ENCODE measurements at places on chromosomes 2 and 18.
A peak's percentile ranks its signal among the peaks of the same experiment; 100 is the strongest.

- no peak for DNase-seq
Measured at GRCh38 chr2:226581661-226582060, 218.0 kb downstream of the IRS1 start.

DNA sequence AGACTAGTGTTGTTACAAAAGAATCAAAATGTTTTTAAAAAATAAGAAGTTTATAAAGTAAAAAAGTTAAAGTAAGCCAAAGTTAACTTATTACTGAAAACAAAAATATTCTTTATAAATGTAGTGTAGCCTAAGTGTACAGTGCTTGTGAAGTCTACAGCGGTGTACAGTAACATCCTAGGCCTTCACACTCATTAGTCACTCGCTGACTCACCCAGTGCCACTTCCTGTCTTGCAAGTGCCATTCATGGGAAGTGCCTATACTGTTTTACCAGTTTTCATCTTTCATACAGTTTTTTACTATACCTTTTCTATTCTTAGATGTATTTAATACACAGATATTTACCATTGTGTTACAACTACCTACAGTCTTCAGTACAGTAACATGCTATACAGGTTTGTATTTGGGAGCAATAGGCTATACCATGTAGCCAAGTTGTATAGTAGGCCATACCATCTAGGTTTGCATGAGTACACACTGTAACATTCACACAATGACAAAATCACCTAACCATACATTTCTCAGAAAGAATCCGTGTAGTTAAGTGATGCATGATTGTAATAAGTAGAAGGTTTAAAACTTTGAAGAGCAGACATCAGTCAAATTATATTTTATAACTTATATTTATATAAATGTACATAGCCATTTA lies 13.4 kb downstream of the SERPINB7 start:
- no peak for DNase-seq

DNA sequence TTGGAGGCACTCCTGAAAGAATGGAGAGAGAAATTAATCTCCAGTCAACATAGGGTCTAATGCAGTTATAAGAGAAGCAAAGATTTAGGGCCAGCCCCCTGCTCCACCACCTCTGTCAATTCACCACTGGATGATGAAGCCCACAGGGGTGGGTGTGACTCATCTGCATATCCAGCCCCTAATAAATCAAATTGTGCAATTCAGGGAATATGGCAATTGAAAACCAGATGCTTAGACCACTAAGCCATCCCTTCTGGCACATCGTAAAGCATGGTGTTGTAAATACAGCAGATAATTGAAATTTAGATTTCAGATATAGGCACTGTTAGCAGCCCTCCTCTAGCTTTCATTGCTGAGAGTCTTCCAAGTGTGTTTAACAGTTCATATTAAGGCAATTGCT lies 541.4 kb downstream of the PARD3B start:
- no peak for DNase-seq

DNA sequence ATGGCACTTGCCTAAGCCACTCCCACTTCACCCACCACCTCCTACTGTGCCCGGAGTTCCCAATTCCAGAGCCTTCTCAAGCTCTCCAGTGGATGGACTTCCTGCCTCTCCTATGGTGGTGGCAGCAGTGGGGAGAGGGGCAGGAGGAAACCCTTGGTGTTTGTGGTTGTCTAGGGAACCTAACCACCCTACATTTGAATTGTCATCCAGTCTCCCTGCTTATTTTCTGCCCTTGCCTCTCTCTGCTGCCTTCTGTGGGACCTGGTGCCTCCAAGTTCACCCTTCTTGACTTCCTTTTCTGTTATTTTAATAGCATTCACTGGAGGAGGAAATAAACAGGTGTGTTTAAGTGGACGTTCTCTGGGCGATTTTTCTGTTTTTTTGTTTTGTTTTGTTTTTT lies 50.0 kb upstream of the HPCAL1 start:
- no peak for DNase-seq

GRCh38 chr2:186427970-186428369 lies 58.1 kb upstream of the ZC3H15 start:
- DNase-seq, result no peak

DNA sequence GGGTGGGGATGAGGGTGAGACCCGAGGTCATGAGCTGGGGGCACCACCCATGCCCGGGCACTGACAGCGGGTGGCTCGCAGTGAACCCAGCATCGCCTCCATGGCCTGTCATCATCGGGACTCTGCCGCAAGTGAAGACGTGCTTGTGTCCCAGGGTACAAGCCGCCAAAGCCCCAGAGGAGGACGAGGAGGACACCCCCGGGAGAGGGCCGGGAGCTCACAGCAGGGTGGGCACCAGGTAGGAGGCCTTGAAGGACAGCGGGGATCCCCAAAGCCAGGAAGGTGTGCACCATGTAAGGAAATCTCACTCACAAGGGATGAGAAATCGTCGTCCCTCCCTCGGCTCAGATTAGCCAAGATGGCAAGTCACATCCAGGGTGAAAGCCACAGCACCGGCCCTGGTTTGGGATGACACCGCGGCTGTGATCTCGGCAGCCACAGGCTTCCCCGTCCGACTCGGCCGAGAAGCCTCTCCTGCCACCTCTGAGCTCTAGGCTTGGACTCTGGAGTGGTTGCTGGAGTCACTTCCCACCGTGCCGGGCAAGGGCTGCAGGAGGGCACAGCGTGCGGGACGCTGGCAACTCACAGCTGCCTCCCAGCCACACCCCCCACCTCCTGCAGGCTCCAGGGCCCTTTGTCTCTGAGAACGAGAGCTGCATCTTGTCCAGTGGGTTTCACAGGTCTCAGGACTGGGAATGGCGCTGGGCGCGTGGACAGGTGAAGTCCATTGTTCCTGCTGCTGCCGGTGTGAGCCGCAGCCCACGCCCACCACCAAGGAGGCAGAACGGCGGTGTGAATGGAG lies 81.6 kb upstream of the CTDP1 start:
- DNase-seq, result no peak

- no peak for DNase-seq
Measured at GRCh38 chr2:190815226-190815625, 65.4 kb upstream of the GLS start.

DNA sequence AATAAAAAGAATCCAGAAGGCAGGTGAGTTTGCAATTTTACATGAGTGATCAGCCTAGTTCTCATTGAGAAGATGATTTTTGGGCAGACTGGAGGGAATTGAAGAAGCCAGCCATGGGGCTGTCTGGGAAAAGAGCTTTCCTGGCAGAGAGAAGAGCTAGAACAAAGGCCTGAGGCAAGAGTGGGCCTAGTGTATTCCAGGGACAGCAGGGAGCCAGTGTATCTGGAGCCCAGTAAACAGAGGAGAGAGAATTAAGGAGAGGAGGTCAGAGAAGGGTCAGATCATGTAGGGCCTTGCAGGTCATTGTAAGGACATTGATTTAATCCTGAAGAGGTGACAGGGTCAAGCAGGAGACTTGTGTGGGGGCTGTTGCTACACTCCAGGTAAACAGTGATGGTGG lies 195.8 kb downstream of the SATB2 start:
- no peak for DNase-seq

DNA sequence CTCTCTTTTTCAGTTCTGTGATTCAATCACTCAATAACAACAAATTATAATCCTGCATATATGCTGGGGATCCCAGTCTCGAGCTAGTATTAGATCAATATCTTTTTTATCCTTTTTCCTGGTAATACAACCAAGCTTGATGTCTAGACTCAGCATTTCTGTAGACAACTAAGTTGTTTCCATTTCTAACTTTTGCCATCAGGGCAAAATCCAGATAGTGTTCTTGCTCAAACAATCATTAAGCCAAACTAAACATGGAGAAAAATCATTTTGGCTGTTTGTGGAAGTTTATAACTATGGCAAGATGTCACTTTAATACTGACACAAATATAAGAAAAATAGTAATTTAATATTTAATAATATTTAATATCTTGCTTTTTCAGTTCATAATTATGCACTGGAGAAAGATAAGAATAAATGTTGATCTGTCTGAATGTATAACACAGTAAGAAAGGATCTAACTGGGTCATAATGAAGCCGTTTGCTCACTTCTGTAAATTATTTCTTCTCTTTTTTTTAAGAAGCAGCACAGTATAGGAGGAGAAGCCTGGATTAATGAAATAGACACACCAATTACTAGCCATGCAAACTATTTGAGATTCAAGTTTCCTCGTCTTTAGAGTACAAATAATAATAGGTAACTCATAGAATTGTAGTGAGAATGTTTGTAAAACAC lies 979.1 kb downstream of the LRP1B start:
- no peak for DNase-seq

DNA sequence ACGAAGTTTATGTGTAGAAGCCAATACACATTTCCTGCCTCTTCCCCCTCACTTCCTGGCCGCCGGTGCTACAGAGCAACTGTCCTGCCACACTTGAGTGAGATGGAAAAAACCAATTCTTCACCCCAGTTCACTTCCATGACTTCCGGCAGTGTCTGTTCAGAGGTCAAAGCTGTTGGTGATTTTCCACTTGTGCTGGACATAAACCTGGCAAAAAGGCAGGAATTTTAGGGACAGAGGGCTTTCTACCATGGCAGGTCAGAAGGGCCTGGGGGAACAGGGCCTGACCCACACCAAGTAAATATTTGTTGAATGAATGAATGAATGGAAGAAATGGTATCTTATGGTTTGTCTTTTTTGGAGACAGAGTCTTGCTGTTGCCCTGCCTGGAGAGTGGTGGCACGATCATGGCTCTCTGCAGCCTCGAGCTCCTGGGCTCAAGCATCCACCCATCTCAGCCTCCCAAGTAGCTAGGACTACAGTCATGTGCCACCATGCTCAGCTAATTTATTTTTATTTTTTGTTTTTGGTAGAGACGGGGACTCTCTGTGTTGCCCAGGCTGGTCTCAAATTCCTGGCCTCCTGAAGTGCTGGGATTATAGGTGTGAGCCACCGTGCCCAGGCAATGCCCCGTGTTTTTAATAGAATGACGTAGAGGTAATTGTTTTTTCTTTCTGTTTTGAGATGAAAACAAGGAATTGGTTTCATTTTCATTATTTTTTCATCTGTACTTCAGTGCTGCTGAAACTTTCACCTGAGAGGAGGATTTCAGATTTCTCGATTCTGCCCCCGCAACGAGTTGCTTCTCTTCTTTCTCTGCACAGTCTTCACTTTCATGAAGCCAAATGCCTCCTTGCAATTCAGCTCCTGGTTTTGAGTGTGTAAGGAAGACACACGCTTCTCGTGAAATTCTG lies 48.0 kb upstream of the LPIN2 start:
- no peak for DNase-seq

DNA sequence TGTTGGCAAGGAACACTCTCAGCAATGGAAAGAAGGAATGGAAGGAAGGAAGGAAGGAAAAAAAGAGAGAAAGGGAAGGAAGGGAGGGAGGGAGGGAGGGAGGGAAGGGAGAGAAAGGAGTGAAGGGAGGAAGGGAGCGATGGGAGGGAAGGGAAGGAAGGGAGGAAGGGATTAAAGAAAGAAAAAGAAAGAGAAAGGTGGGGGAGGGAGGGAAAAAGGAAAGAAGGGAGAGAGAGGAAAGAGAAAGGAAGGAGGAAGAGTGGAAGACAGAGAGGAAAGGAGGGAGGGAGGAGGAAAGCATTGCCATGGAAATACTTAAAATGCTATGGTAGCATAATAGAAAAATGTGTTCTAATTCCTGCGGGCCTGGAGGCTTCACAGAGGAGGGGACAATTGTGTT lies 22.4 kb downstream of the TTR start:
- DNase-seq, result no peak

DNA sequence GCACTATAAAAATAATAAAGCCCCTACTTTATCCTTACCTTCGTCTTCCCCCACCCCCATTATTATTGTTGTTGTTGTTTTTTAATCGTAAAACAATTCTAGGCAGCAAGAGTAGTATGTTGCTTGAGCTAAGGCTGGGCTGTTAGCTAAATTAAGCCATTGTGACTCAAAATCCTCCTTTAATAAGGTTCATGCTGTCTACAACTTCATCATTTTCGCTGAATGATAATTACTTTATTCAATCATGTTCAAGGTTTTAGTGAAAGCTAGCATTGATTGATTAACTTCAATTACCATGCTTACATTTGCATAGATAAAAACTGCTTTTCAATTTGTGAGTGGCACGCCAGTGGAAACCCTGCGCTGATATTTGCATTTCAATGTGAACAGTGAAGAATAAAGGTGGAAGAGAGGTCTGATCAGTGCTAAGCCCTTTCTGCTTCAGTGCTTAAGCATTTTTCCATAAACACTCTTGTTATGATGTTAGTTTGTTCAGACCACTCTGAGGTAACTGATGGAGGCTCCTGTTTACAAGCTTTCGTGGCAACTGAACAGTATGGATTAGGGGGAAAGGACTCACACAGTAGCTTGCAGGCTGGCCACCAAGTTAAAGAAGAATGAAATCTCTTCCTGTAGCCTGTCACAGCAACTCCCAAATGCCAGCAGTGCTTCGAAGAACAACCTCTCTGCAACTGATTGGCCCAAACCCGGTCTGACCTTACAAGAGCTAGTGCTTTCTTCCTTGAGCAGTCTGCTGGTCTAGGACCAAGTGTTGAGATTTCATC lies 156.8 kb downstream of the GPD2 start:
- no peak for DNase-seq

- DNase-seq, result no peak
Measured at GRCh38 chr18:40208958-40209357, 1746.1 kb upstream of the PIK3C3 start.

DNA sequence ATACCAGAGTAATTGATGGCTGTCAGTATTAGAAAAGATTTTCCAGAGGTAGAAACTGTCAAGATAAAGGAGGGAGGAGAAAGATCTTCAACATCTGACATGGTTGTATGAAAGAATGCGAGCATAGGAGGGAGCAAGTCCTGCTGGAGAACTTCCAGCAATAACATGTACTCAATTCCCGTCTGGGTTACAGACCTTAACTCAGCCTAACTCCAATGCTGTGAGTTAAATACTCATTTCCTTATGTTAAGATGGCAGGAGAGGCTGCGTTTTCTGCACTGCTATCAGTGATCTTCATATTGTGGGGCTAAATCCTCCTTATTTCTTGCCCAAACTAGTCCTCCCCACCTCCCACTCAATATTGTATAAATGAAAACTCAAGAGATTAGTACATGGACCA lies 6.7 kb upstream of the CERS6 start:
- no peak for DNase-seq

GRCh38 chr18:57621246-57621604 lies 411 bp downstream of the NARS1 start:
- DNase-seq, result no peak

- DNase-seq, result no peak
Measured at GRCh38 chr2:242056026-242056425, 186.5 kb downstream of the RTP5 start.

- DNase-seq, result no peak
Measured at GRCh38 chr2:42971381-42971780, 179.0 kb upstream of the HAAO start.

GRCh38 chr2:121776361-121776760 lies 20.9 kb downstream of the TSN start:
- DNase-seq, result no peak

- no peak for DNase-seq
Measured at GRCh38 chr18:11176481-11176881, 27.1 kb upstream of the PIEZO2 start.

- peak; percentile 16 for DNase-seq
Measured at GRCh38 chr18:32549248-32550110, 78.8 kb upstream of the GAREM1 start.
